Progenitor cell of endocrine pancreas (in vitro differentiated cells): ENCODE measurements at places on chromosomes 11 and 22.

DNA sequence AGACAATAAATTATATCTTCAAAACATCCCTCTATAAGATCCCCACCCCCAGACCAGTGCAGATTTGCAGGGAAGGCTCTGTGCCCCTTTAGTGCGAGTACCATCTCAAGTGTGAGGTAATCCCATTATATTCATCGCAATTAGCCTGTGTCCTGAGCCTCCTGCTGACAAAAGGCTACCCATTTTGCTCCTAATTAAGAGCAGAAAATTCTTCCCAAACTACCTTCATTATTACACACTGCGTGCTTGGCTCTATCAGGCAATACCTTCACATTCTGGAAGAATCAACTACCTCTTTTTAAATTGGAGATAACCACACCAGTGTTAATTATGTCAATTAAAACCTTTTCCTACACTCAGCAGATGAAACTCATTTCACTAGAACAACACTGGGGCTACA, 1133.4 kb upstream of the CCDC90B start:
- no peak for DNase-seq

DNA sequence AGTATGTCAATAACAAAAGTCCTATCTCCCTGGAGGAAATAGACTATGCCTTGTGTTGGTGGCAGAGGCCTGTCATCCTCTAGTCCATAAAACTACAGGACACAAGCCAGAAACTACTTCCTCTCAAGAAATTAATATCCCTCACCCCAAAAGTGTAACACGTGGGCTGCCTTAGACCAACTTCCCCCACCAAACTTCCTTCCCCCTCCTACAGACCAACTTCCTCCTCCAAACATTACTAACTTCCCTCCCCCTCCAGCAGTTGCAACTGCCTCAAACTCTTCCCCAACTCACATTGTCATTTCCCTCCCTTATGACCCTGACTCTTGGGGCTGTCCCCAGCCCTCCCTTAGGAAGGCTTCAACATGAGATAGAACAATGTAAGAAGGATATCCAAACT, 6.3 kb downstream of the OR52K2 start:
- DNase-seq = no peak

DNA sequence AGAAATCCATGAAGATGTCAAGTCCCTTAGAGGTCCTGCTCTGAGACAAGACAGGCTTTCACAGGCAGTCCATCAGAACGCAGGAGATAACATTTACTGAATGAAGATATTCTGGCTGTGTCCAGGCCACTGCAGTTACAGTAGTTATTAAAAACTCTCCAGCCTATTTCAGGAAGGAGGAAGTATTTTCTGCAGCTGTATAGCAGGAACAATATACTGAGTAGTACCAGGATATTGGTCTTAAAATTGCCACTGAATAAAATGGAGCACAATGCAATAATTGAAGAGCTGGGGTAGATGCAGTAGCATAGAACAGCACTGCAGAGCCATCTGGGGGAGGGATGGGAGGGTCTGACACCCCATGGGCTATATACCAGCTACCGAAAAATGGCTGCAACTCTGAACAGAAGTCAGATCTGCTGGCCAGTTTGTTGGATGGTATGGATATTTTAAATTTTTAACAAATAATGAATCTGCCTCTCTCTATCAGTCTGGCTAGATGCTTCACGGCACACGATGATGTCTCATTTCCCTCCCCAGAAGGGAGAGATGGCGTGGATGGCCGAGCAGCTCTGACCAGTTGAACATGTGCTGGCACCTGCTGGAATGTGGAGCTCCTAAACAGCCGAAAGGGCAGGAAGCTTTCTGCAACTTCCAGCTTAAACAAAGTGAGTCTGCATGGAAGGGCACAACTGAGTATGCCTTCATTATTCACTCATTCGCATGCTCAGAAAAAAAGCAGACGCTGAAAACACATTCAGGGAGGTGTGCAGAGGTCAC, 342.1 kb upstream of the SYN3 start:
- no peak for DNase-seq

DNA sequence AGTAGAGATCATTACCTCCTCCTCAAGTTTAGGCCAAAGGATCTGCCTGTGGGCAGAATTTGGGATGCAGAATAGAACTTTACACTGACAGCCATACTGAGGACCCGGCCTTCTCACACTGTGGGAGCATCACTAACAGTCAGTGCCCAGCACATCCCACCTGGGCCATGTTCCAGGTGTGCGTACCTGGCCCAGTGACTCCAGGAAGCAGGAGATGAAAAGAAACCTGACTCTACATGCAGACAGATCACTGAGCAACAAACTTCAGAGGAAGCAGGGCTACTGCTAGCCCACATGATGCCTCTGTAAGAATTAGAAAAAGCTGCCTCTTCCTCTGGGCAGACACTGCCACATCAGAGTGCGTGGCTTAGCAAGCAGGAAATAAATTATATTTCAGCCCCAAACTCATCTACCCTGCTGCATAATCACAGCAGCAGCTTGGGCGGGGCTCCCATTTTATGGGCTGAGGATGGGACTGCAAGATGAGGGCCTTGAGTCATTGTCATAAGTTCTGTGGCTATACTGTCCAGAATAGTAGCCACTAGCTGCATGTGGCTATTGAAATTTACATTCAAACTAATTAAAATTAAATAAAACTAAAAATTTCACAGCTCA, 6.0 kb upstream of the LMO2 start:
- DNase-seq = no peak

DNA sequence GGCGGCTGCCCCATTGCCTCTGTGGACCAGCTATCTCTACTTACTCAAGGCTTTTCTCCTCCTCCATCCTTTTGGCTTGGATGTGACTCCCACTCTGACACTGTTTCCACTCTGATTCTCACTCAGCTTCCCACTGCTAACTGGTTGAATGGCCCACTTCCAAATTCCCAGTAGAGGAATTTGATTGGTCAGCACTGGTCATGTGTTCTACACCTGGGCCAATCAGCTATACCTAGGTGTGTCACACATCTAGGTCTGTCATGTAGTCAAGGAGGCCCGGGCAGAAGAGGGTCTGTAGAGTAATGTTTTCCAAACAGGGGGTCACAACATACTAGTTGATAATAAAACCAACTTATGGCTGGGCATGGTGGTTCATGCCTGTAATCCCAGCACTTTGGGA, 53.3 kb downstream of the TPBGL start:
- no peak for DNase-seq

GRCh38 chr11:85740481-85741400, 54.7 kb upstream of the CCDC89 start:
- no peak for DNase-seq

DNA sequence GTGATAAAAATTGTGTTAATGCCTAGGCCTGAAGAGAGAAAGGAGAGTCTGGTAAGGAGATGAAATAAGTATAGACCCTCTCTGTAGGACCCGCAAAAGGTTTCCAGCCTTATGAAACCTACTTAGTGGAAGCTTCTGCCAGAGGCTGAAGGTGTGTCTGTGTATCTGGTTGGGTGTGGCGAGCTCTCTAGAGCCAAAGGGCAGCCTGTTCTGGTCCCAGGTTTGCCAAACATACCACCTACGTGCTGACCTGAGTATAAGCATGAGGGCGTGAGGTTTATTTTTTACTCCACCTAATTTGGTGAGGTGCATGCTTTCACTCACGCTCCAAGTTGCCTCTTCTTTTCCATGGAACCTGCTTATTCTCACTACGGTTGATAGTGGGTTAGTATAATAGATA, 5.6 kb downstream of the CSTPP1 start:
- DNase-seq = no peak

DNA sequence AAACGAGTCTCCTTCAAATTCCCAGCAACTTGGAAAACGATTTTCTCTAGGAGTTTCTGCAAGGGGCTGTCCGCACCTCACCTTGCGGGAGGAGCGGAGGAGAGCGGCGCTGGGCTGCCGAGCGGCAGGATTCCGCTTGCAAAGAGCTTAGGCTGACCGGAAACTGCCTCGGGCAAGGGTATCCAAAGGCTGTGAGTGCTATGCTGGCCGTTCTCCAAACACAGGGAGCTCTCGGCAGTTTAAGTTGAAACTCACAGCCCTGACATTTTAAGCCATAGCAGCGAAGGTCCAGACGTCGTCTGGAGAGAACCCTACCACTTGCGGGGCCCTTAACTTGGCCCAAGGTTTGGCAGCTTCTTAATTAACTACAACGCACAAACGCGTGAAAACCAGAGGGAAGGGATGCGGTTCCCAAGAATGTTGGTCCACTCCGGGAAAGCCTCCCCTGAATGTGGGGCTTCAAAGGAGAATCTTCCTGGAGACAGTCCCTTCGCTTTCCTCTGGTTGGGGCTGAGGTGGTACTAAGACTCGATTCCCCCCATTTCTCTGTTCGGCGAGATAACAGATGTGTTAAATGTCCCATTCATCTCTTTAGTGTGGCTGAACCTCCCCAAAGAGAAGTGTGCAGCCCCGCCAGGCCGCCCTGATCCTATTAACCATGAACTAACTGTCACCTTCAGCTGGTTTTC, 1.1 kb upstream of the DBX1 start:
- no peak for DNase-seq

DNA sequence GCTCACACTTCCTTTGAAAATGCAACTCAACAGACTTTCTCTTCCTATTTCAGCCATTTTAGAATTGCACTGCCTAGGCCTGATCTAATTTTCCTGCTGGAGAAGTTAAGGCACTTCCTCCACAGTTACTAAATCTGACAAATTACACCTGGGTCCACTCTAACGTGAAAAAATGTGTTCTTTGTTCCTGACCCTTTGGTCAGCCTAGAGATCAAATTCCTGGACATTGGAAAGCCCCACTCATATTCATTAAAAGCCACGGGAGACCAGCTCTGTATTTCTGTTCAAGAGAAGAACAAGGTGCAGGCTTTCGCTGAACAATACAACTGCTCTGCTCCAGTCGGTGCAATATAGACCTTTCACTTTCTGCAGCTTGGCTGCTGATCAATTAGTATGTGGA, 96.6 kb downstream of the MPPED2 start:
- DNase-seq = no peak

- no peak for DNase-seq
These were observed 1196.3 kb downstream of the BRD1 start for GRCh38 chr22:48631288-48631863.

- no peak for DNase-seq
These were observed 176.1 kb upstream of the NCAM1 start for GRCh38 chr11:112785149-112785548.

- DNase-seq = no peak
These were observed 1.7 kb downstream of the FOLR2 start for GRCh38 chr11:72218251-72218745.

GRCh38 chr11:47531666-47532065, 21.3 kb downstream of the CELF1 start:
- no peak for DNase-seq

GRCh38 chr11:102577182-102577581, 46.6 kb upstream of the MMP7 start:
- DNase-seq = no peak

GRCh38 chr22:45580726-45581381, 78.2 kb downstream of the FBLN1 start:
- no peak for DNase-seq

DNA sequence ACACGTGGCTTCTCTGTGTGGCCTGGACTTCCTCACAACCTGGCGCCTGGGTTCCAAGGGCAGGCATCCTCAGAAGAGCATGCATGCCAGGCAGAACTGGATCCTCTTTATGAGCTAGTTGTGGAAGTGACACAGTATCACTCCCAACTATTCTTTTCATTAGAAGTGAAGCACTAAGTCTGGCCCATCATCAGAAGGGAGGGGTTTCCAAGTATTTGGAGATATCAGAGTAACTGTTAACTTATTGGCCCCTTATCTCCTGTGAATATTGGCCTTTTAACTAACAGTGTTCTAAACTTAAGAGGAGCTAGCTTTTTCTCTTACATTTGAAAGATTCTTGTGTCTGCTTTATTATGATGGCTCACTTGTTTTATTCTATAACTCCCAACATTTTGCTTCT, 35.5 kb downstream of the FDX1 start:
- no peak for DNase-seq

GRCh38 chr11:126992065-126992803, 8.3 kb downstream of the KIRREL3 start:
- DNase-seq = no peak

DNA sequence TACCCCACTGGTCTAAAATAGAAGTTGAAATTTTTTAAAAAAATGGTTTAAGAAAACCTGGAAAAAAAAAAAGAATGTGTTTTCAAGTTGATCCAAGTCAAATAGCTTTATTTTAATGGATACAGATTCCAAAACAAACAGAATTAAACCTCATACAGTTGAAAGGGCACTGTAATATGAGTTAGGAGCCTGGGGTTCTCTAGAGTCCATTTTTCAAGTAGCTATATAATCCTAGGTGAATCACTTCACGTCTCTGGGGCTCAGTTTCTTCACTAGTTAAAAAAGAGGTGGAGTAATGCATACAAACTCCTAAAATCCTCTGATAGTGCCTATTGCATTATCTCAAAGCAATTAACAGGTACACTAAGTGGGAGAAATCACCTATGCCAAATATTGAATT, 132.9 kb downstream of the BBOX1 start:
- no peak for DNase-seq

GRCh38 chr22:42236848-42237247, 33.6 kb downstream of the TCF20 start:
- no peak for DNase-seq

- DNase-seq = no peak
These were observed 12.4 kb upstream of the OAF start for GRCh38 chr11:120198403-120198786.

DNA sequence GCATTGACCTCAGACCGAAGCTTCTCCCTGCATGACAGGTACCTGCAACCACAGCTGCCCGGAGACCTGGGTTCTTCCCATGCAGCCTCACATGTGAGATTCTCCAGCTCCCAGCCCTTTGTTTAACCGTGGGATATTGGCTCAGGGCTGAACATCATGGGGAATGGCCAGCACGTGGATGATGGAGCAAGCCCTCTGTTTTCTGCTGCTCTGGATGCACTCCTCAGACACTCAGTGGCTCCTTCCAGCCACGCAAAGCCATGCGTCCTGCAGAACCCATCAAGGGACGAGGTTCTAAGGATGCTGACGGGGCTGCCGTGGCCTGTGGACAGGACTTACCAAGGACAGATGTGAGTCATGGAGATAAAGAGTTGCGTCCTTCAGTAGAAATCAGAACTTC, 639.1 kb downstream of the BRD1 start:
- DNase-seq = no peak

GRCh38 chr11:102157219-102157618, 47.0 kb downstream of the YAP1 start:
- DNase-seq = no peak
